Inflammatory macrophage treated with lipopolysaccharide for 4 hours (primary cell): ENCODE measurements at places on chromosomes 5 and 9.

- no peak for DNase-seq
Measured at GRCh38 chr9:137604345-137605086, 970 bp upstream of the ARRDC1 start.

- DNase-seq: peak; percentile 52
Measured at GRCh38 chr5:56737002-56737621, 78.2 kb upstream of the MAP3K1 start.

DNA sequence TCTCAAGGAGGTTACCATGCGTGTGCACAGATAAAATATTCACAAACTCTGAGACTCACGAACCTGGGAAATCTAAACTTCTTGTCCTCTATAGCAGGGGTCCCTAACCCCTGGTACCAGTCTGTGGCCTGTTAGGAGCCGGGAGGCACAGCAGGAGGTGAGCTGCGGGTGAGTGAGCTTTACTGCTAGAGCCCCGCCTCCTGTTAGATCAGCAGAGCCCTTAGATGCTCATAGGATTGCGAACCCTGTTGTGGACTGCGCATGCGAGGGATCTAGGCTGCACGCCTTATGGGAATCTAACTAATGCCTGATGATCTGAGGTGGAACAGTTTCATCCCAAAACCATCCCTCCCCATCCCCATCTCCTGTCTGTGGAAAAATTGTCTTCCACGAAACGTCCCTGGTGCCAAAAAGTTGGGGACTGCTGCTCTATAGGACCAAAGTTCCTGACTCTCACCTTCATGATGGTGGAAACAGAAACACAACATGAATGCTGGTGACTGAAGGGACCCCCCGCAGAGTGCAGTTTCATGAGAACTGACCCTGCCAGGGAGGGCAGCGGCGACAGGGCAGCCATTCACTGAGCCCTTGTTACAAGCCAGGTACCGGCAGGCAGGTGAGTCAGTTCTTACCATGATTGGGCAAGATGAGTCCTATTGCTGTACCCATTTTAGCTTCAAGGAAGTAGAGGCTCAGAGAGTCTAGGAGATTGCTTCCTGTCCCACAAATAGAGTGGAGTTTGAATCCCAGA, 181.9 kb downstream of the RGS3 start:
- no peak for DNase-seq

DNA sequence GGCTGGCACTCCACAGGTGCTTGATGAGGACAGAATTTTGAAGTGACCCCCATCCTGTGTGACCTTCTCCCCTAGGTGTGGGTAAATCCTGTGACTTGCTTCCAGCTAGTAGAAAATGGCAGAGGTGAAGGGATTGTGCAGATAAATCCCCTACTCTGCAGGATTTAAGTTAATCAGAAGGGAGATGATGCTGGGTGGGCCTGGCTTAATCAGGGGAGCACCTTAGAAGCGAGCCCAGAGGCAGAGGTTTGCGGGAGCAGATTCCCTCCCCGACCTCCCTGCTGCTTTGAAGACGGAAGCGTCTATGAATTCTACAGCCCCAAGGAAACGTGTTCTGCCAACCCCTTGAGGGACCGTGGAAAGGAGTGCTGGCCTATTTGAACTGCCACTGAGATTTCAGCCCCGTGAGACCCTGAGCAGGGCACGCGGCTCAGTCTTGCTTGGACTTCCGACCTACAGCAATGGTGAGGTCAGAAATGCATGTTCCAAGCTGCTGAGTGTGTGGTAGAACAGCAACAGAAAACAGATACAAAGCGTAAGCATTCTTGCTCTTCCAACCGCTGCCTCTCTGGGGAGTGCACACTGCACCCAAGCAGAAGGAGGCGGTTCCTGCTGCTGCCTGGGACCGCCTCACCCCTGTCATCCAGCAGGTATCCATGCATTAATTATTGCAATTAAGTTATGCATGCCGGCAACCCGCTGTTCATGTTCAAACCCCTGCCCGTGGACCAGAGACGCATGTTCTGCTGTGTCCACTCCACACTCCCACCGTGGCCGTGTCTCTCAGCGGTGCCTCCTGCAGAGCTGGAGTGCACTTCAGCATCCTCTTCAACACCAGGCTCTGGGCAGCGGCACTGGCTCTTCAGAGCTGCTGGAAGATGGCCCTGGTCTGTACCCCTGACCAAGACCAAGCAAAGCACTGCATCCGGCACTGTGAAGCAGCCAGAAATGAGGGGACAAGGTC, 54.6 kb upstream of the RXRA start:
- no peak for DNase-seq

DNA sequence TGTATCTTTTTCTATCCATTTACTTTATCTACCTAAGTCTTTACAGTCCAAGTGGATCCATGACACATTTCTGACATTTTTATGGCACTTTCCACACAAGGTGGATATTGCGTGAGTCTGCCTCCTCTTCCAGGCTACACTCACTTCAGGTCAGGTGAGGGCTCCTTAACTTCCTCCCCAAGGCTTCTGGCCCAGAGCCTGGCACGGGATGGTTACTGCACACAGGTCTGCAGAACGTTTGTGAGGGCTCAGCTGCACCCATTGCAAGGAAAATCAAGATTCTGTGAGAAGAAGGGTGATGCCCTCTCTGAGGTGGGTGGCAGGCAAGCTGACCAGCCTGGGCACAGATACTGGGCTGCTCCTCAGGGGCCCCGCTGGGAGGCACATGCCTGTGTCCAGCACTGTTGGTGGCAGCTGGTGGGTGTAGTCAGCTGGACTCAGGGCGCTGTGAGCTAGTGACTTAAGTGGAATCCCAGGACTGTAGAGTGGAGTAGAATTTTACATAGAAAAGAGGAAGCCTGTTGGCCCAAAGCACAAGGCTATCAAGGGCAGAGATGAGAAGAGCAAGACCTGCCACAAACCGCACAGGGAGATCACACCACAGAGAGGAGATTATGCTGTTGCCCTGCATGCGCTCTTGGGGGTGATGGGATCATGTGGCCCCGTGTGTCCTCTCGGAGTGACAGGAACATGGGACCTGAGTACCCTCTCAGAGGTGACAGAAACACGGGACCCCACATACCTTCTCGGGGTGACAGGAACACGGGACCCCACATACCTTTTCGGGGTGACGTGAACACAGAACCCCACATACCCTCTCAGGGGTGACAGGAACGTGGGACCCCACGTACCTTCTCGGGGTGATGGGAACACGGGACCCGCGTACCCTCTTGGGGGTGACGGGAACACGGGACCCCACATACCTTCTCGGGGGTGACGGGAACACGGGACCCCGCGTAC, 21.3 kb downstream of the AHRR start:
- DNase-seq: peak; percentile 29

DNA sequence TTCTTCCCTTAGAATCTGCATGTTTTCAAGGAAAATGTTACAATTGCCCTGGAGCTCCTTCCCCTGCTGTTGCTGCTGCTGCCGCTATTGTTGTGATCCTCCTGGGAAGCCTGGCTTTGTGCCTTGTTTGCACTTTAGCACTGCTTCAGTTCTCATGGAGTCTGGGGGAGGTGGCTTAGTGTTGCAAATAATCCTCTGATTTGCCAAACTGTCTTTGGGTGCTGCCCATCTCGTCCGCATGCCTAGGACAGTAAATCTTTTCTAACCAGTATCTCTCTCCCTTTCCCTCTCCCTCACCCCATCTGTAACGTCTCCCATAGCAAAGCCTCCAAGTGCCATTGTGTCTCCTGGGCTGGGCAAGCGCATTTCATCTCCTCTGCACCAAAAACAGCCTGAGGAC, 30.3 kb downstream of the FAM240B start:
- no peak for DNase-seq

GRCh38 chr5:107455111-107455544, 215.6 kb downstream of the EFNA5 start:
- no peak for DNase-seq

- peak; percentile 35 for DNase-seq
Measured at GRCh38 chr5:131769336-131769735, 27.5 kb downstream of the FNIP1 start.

GRCh38 chr5:143588933-143589662, 185.6 kb upstream of the NR3C1 start:
- DNase-seq: no peak

GRCh38 chr9:130214776-130215340, 42.7 kb downstream of the NCS1 start:
- DNase-seq: no peak

DNA sequence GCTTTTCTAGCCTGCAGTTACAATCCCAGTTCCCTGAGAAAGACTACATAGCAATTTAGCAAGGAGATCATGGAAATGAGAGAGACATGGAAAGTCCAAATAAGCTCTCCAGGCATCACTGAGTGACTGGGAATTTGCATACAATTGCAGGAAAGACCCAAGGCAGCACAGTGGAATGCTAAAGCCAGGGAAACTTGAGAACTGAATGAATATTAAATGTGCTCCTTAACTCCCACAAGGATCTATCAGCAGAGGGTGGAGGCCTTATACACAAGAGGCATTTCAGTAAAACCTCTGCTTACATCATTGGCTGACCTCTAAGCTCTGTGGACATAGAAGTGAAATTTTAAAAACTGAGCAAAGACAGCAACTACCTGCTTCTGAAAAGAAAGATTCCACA, 355.6 kb upstream of the DAB2 start:
- no peak for DNase-seq

- no peak for DNase-seq
Measured at GRCh38 chr5:179880848-179881590, 22.4 kb upstream of the MRNIP start.

DNA sequence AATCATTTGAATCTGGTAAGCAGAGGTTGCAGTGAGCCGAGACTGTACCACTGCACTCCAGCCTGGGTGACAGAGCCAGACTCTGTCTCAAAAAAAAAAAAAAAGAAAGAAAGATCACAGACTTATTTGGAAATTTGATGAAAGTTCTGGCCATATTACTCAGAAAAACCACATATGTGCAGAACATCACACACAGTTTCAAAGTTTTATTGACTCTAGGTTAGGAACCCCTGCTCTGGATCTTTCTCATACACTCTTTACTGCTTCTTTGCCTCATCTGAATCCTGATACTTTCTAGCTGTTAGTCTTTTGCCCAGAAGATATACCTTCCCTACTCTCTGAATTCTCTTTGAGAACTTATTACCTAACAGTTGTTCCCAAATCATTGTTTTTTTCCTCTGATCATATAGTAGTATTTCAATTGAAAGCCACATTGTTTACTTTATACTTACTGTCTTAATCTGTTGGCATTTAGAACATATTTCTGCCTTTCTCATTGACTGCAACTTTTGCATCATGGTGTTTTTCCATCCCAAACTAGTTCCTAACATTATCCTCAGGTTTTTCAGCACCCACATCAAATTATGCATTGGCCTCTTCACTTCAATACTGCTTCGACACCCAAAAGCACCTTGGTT, 68.7 kb downstream of the LNPEP start:
- DNase-seq: no peak

DNA sequence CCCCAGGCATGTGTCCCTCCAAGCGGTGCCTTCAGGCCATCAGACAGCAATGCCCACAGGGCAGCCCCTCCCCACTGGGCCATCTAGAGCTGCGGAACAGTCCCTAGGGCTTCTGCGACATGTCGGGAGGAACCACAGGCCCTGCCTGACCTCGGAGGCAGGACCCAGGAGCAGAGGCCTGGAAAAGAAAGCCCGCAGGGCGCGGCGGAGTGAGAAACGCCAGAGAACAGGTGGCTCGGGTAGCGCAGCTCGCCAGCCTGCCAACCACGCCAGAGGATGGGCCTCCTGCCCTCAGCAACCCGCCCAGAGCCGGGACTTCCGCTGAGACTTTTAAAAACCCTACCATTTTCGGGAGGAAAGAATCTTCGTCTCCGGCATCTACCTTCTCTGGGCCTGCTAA, 715 bp downstream of the LCN8 start:
- DNase-seq: no peak

DNA sequence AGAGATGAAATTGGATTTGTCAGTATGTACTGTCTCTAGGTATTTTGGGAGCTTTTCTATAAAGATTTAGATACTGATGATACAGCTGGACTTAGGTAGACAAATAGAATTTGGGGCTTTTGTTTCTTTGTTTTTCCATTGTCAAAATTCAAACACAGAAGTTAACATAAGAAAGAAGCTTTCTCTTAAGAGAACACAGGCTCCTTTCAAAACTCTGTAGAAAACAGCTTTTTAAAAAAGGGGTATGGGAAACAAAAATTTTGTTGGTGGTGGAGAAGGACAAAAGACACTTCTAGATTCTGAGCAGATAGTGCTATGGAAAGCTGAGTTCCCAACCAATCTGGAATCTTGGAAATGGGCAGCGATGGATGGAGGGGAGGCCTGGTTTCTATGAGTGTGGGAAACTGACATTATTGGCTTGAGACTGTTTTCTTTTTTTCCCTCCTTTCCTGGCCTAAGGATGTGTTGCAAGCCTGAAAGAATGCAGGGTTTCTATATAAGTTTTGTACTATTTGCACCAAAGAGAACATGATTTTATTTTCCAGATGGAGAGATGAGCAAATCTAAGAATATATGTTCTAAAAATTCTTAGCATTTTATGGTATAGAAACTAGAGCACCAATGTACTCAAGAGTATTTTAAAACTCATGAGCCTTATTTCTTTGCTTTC, 240.0 kb downstream of the PRR16 start:
- DNase-seq: no peak

DNA sequence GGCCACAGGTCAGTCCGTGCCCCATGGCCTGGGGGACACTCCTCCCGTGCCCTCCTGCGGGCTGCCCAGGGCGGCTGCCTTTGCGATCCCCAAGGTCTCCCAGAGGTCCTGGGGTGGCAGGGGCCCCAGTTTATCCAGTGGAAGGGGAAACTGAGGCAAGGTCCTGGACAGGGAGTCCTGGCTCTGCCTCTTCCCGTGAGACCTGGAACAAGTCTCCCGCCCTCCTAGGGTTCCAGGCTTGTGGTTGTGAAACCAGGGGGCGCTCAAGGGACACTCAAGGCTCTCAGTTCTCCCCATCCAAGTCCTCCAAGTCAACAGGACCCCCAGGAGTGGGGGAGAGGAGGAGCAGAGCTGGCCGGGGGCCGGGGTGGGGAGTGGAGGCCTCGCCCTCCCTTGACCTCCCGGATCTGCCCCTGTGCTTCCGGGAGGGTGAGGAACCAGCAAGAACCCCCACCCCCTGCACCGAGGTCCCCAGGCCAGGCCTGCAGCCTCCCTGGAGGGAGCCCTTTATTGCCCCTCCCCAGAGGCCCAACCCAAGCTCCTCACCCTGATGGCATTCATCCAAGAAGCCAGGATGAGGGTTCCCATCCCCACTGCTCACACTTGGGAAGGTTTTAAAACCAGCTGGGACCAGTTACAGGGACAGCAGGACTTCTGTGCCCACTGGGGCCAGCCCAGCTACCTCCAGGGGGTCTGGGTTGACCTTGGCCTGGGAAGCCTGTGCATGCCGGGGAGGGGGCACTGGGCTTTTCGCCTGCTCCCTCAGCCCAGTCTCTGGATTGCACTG, 24.7 kb upstream of the TMEM250 start:
- DNase-seq: no peak

GRCh38 chr9:101693546-101694336, 44.7 kb downstream of the GRIN3A start:
- DNase-seq: peak; percentile 16

DNA sequence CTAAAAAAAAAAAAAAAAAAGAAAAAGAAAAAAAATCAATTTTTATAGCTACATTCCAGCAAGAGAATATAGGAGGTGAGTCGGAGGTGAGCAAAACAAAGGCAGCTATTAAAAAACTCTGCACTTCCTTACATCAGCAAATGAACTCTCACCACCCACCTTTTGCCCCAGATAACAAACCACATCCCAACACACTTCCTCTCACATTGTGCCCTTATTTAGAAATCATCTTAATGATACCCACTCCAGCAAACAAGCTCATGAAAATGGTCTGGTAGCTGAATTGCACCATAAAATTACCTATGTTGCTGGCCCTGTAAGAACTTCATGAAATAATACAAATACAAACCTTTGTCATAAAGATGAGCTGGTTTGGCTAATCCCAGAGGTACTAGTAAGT, 82.9 kb downstream of the CEMIP2 start:
- no peak for DNase-seq

- no peak for DNase-seq
Measured at GRCh38 chr9:76323490-76323889, 70.7 kb downstream of the RFK start.
